ENCODE measurements at places on chromosomes 3 and 15. TPM values are rescaled to one million over a fixed set of nuclear protein-coding genes. Genes with fewer than 3 reads are reported as not detected.

SPINK8 gene
- not detected for total RNA-seq

ECT2 gene
- total RNA-seq = 127 TPM

ZNF80 gene
- total RNA-seq = not detected

DNA sequence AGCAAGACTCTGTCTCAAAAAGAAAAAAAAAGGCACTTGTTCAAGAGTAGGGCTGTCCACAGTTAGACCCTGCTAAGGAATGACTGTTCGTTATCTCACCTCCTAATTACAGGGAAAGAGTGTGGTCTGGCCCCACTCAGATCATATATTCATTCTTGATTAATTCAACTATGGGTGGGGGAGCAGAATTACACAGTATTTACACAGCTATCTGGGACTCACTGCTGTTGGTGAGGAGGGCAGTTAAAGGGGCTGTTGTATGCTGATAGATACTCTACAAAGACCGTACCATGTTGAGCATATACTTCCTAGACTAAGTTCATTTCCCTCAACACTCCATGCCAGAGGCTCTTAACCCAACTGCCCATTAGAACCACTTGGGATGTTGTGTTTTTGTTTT is 3.8 kb upstream of the ZNF620 start:
- DNase-seq = no peak

GRCh38 chr3:64410226-64410625 is 185.0 kb upstream of the PRICKLE2 start:
- no peak for DNase-seq

HHLA2 gene
- not detected for total RNA-seq

GAP43 gene
- 0.71 TPM for total RNA-seq
